T-helper 2 cell (primary cell): ENCODE measurements at places on chromosomes 4 and X.

DNA sequence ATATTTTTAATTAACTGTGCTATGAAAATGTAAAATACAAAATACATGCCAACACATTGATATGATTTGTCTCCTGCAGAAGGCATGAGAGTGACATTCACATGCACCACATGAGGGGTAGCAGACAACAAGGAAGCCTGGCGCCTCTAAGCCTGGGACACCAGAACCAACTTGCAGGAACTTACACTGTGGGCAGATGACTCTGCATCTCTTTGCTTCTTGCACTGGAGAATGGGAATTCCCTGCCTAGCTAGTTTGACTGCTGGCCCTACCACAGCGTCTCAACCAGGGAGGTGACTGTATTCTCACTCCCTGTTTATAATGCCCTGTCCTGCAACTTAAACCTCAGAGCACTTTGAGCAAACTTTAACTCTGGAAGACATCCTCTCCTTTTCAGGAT is 40.5 kb downstream of the PAGE2 start:
- no peak for DNase-seq

DNA sequence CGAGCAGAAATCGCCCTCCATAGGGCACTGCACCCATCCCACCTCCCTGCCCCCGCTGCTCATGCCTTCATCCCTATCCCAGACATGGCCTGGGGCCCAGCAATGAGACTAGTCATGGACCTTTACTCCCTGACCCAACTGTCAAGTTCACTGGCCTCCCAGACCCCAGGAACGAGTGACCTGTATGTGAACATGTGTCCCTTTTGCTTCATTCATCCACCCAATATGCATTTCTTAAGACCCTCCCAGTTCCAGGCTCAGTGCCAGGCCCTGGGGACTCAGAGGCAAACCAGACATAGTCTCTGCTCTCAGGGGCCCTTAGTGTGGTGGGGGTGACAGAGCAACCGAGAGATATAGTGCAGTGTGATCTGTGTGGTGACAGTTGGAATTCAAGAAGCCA is 67.0 kb downstream of the EFNB1 start:
- DNase-seq, result no peak

DNA sequence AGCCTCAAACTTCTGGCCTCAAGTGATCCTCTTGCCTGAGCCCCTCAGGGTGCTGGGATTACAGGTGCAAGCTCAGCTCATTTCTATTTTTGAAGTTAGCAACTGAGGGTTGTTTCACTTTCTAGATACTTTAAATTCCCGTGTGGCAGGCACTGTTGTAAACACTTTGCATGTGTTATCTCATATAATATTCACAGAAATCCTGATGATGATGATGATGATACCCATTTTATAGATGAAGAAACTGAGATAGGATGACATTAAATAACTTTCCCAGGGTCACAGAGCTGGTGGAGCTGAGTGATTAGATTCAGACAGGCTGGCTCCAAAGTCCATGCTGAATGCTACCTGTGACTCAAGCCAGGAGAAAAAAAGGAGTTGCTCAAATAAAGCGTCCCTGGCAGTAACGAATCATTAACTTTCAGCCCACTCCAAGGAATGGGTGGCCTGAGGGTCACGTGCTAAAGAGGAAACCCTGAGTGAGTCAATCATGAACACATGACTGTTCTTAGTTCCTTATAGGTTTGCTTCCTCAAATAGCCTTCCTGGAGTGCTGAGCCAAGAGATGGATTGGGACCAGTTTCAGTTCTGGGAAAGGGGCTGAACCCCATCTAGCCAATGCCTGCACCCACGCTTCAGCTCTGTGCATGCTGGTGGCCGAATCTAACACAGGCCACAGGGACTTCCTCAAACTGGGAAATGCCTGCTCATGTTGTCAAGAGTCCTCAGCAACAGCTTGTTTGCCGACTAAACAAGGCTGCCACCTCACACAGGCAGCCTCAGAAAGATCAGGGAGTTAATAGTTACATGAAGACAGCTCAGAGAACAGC is 52.8 kb downstream of the RBM47 start:
- no peak for DNase-seq

- no peak for DNase-seq
Measured at GRCh38 chr4:60241866-60242265, 958.3 kb upstream of the ADGRL3 start.

DNA sequence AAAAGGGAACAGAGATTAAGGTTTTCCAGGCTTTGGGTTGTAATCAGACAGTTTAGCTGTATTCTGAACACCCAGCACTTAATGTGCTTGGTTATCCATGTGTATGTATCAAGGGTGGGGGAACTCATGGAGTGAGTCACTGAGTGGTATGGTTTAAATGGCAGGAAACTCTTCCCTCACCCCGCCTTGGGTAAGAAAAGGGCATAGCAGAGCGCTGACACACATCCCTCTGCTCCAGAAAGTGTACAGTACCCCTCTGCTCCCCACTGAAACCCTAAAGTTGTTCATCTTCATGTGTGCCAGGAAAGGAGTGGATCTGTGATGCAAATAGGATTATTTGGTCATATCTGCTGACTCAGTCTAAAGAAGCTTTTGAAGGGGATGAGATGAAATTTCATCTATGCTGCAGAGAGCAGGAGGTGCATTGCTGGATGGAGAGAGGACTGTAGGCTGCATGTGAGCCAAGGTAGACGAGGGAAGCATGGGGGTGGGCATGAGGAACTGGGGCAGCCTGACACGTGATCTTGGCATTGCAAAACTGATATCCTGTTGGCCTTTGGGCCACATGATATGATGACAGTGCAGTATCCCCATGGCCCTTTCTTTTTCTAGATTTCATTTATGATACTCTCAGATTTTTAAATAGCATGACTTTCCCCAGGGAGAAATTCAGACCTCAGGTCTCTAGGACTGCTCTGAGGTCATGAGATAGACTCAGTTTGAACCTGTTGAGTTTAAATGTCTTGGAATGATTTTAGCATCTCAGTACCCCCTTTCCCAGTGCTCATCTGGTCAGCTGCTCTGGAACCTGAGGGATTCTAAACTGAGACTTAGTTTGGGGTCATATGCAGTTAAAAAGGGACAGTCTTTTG is 84.8 kb downstream of the TMEM164 start:
- no peak for DNase-seq

DNA sequence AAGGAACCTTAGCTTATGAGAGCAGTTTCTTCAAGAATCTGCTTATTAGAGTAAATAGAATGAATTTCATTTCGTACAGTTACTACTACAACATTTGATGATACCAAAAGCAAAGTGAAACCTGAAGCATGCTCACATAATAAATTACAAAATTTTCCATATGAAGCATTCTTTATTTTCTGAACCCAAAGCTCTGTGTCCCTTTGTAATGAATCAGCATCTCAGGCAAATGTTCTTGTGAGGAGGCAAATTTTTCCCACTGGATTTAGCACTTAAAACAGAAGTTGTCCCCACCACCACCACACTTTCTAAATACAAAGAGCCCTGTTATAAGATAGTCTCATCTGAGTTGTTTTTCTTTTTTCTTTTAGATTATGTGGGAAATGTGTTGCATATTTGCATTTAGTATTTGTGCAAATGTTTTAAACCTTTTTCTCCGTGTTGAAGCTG is 70.7 kb upstream of the NFKB1 start:
- no peak for DNase-seq

- DNase-seq, result no peak
Measured at GRCh38 chrX:40755291-40756249, 20.2 kb upstream of the MED14 start.

GRCh38 chr4:158442736-158443135 is 78.9 kb upstream of the RXFP1 start:
- DNase-seq, result no peak

DNA sequence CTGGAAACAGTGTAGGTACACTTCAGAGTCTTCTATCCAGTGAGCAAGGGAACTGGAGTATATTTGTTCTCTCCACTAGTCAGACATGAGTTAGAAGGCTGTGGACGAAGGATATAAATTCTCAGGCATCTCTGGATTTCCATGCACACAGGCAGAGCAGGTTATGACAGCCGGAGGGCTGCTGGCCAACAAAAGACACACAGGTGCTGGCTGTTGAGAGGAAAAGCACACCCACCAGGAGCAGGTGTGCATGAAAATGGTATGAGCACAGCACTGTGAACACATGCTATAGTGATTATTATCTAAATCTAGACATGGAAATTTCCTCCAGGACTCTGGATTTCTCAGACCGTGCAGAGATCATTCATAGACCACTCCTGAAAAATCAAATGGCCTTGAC is 444.7 kb upstream of the RPS6KA3 start:
- no peak for DNase-seq

GRCh38 chr4:184115399-184115798 is 102.3 kb downstream of the ENPP6 start:
- DNase-seq, result no peak

DNA sequence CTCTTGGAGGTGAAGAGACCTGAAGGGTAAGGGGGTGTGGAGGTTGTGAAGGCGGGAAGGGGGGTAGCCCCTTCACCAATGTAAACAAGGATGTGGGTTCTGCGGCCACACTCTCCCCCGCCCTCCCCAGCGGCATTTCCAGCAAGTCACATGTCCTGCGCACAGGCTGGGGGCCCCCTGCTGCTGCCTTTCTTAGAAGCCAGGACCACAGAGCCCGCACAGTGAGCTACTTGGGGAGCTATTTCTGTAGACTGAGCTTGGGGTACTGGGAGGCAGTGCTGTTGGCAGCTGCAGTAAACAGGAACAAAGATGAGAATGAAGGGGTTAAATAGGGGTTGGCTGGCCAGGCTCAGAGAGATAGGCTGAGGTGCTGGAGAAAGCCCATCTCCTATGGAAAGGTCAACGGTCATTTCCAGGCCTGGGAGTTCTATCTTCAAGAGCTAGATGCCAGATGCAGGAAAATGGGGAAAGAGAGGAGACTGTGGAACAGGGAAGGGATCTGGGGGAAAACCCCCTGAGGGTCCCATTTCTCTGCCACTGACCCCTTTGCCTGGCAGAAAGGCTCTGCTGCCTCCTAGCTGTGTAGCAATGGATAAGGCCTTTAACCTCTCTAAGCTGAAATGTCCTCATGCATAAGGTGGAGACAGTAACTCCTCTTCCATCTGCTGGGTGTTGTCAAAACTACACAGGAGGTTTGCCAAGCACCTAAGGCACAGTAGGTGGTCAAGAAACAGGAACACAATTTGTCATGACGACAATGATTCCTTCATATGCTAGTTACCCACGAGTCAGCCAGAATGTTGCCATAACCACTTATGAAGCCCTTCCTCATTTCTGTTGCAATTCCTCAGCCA is 18.5 kb upstream of the PIM2 start:
- DNase-seq, result peak; percentile 52

- DNase-seq, result no peak
Measured at GRCh38 chr4:140533951-140534480, 10.0 kb downstream of the ELMOD2 start.

DNA sequence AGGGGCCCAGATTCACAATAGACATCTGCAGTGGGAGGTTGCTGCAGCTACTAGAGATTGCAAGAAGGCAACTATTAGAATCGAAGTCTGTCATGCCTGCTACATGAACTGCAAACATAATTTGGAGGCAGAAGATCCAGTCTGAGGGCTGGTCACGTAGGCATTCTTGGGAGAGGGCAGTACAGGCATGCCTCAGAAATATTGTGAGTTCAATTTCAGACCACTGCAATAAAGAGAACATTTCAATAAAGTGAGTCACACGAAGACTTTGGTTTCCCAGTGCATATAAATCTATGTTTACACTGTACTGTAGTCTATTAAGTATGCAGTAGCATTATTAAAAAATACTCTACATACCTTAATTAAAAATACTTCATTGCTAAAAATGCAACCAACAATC is 585.8 kb upstream of the FAT1 start:
- no peak for DNase-seq

DNA sequence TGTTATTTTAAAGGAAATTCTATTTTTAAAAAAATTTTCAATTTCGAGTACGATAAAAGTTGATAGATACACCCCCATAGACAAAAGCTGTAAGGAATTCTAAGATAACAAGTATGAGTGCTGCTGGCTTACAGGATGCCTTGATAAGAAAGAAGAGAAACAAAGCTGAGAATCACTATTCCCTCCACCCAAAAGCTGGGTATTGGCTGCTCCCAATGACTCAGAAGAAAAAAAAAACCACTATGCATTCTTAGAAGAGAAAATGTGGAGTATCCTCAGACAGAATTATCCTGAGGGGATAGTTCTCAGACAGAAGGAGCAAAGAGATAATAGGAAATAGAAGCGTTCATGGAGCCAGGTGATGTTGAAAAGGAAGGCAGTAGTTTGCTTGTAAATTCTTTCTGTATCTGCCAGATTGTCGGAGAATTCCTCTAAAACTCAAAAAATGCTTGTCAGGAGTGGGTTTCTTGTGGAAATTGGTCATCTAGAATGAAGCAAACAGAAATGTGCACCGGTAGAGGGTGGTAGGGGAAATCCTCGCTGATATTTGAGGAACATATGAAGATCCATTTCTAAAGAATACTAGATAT is 217.5 kb upstream of the ADAMTS3 start:
- DNase-seq, result no peak

GRCh38 chr4:174865418-174865985 is 36.5 kb upstream of the GLRA3 start:
- no peak for DNase-seq

DNA sequence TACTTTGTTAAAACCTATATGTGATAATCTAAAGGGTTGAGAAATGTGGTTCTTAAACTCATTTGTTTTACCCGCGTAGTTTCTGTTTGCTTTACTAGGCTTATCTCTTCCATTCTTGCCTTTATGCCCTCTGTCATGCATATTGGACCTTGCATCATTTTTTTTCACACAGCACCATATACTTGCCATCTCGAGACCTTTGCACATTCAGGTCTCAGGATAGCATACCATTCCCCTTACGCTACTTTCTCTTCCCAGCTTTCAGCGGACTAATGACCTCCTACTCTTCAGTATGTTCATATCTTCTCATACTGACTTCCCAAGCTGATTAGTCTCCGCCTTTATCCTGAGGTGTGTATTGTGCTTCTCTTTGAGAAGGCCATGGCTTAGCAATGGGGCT is 40.5 kb downstream of the USP38 start:
- no peak for DNase-seq

DNA sequence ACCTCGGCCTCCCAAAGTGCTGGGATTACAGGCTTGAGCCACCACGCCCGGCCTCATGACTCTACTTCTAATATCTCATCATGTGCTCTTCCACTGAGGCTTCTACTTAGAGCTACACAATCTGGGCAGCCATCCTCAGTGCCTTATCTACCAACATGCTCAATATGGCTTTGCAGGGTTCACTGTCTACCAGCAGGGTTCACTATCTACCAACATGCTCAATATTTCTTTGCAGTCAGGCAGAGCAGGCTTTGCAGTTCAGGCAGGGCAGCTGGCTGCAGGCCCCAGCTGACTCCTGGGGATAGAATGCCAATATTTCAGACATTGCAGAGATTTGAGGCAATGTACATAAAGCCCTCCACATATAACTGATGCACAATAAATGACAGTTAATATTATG is 47.5 kb downstream of the PKD2 start:
- DNase-seq, result no peak

- DNase-seq, result no peak
Measured at GRCh38 chr4:164440199-164440598, 313.7 kb upstream of the SMIM31 start.

GRCh38 chr4:149173241-149174013 is 642.2 kb downstream of the IQCM start:
- DNase-seq, result no peak
